ENCODE measurements at places on chromosomes 4 and X. TPM values are rescaled to one million over a fixed set of nuclear protein-coding genes. Genes with fewer than 3 reads are reported as not detected.

GRCh38 chr4:126735294-126736132 is 897.2 kb upstream of the INTU start:
- DNase-seq = no peak

KCND1 gene
- 0.90 TPM for total RNA-seq

GRCh38 chrX:148629434-148629833 is 129.0 kb downstream of the AFF2 start:
- DNase-seq = no peak

DNA sequence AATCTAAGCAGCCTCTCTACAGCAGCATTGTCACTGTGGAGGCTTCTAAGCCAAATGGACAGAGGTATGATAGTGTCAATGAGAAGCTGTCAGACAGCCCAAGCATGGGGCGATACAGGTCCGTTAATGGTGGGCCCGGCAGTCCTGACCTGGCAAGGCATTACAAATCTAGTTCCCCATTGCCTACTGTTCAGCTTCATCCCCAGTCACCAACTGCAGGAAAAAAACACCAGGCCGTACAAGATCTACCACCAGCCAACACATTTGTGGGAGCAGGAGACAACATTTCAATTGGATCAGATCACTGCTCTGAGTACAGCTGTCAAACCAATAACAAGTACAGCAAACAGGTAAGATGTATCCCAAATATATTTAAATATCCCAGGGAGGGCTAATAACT is 4.1 kb downstream of the PCDH7 start:
- DNase-seq = no peak
